Astrocyte of the hippocampus (primary cell): ENCODE measurements at places on chromosomes 16 and 17.

- no peak for DNase-seq
These were observed 11.0 kb downstream of the MYCBPAP start for GRCh38 chr17:50519141-50519834.

- DNase-seq, result no peak
These were observed 5.5 kb downstream of the CYLD start for GRCh38 chr16:50747207-50747956.

DNA sequence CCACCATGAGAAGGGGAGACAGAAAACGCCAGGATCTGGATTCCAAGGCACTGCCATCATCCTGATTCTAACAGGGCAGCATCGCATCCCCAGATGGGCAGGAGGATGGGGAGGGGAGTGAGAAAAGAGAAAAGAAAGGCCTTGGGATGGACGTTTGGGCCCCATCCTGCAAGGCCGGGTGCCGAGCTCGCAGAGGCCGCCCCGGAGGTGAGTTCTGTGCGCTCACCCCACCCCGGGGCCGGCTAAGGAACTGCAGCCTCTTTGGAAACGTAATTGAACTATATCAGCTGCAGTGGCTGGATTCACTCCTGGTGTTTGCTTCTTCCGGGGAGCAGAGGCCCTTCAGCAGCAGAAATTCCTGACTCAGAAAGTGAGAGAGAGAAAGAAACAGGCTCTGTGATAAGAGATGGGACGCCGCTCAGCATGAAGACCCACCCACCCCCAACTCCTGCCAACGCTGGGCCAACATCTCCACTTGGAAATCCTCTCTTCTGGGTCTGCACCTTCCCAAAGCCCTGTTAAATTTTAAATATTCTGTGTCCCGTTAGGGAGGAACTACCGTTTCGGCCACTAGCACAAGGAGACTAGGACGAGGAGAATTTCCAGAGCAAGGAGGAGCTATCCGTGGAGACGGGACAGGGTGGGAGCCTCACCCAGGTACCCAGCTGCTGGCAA lies 8.5 kb upstream of the SSTR2 start:
- peak; percentile 78 for DNase-seq

DNA sequence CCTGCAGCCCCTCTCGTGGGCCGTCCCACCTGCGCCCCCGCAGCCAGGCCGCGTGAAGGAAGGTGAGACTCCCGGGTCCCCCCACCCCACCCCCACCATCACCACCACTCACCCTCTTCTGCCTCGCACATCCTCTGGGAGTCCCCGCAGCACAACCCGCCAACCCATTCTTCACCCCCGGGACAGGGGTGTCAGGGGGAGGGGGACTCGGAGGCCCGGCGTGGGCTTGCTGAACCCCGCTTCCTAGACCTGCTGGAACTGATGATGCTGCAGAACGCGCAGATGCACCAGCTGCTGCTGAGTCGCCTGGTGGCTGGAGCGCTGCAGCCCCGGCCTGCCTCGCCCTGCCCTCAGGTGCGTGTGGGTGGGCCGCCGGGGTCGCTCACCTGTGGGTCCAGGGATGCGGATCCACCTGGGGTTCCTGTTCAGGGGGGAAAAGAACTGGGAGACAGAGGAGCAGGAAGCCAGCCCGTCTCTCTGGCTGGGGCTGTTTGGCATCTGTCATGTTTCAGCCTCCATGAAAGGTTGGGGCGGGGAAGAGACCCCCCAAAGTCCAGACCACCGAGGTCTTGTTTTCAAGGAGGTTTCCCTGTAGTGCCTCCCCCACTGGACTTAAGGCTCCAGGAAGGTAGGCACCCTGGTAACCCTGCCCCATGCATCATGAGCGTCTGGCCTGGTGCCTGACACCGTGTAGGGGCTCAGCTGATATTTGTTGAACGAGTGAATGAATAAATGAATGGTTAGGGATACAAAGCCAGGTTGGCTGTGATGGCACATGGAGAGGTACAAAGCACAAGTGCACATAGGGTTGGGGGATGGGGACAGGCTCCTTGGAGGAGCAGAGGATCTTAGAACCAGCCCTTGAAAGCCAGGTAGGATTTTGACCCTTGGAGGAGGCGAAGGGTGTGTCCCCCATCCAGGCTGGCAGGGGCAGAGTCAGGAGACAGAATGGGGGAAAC lies 849 bp downstream of the PRR29 start:
- no peak for DNase-seq

DNA sequence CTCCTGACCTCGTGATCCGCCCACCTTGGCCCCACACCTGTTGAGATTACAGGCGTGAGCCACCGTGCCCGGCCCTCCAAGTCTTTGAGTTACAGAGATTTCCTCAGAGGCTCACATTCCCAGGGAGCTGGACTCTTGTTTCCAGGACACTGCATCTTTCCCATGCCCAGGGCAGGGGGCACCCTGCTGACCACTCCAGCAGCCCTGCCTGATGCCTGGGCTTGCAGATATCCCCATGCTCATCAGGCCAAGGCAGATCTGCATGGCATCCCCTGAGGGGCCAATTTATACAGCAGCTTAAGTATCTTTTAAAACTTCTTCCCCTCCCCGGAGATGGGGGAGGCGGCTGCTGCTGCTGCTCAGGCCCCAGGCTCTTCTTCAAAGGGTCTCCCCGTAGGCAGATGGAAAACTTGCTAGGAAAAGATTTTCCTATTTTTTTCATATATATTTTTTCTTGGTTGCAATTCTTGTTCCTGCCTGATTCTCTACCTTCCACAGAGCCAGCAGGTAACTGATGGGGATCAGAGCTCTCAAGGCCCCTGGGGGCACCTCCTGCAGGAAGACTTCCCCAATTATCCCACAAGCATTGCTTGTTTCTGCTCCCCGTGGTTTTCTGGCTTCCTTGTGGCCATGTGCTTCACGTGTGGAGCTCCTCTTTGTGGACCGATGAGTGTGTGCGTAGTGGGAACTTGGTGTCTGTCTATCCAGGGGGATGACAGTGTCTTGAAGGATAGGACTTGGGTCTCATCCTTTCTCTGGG lies 102.2 kb upstream of the SDK2 start:
- no peak for DNase-seq

- DNase-seq, result no peak
These were observed 96.3 kb upstream of the RCVRN start for GRCh38 chr17:10001306-10001873.

- peak; percentile 80 for DNase-seq
These were observed 6.3 kb downstream of the HSBP1 start for GRCh38 chr16:83813823-83814658.

DNA sequence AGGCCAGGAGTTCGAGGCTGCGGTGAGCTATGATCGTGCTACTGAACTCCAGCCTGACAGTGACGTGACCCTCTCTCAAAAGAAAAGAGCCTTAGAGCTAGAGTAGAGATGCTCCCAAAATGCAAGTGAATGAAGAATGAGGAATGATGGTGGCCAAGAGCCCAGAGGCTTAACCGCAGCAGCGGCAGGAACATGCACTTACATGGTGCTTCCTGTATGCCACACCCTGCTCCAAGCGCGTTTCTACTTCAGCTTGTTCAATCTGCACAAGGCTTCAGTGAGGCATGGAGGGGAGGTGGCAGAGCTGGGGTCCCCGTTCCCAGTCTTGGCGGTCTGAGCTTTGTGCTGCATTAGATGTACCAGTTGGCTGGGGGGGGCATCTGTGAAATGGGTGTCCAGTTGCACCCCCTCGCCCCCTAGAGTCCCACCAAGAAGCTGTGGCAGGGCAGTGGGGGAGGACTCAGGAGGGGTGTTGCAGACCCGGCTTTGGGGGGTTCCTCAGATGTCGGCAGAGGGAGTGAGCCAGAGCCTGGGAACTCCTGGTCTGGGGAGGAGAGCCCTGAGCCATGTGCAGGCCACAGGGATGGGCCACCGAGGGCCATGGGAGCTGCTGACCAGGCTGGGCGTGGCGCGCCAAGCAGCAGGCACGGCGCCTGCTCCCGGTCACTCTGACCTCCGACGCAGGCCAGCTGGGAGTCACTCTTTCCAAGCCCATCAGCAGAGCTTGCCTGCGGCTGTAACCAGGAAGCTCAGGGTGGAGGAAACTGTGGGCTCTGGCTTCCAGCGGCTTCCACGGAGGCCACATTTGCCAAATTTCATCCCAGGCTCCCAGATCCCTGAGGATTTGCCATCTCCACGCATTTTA lies 260.1 kb downstream of the PARN start:
- no peak for DNase-seq

DNA sequence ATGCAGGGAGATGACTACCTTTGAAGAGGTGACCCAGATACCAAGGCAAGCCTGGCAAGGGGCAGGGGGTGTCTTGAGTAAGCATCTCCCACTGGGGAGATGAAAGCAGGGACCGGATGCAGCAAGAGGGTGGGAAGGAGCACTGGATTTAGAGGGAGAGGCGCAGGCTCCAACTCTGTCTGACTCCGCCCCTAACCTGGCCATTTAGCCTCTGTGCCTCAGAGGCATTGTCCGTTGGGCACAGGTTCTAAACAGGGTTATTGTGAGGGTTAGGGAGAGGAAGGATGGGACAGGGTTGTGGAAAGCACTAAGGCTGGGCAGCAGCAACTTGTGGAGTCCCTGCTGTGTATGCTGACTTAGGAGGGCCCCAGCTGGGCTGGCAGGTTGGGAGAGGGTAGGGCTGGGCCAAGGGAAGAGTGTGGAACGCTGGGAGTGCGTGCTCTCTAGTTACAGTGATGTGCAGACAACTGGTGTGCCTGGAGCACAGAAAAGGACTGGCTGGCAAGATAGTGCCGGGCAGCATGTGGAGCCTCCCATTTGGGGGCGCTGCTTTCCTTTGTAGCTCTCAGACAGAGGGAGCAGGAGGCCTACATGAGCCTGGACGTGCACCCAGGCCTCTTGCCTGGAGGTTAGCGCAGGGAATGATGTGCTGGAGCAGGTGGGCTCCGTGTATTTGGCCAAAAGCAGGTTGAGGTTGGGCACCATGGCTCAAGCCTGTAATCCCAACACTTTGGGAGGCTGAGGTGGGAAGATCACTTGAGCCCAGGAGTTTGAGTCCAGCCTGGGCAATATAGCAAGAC lies 26.2 kb downstream of the TBX2 start:
- no peak for DNase-seq

GRCh38 chr17:13265311-13265710 lies 247.5 kb upstream of the ELAC2 start:
- no peak for DNase-seq
